ENCODE measurements at places on chromosomes 4 and X. TPM values are rescaled to one million over a fixed set of nuclear protein-coding genes. Genes with fewer than 3 reads are reported as not detected.
A peak's percentile ranks its signal among the peaks of the same experiment; 100 is the strongest.

The DGAT2L6 gene
- total RNA-seq, result not detected

DNA sequence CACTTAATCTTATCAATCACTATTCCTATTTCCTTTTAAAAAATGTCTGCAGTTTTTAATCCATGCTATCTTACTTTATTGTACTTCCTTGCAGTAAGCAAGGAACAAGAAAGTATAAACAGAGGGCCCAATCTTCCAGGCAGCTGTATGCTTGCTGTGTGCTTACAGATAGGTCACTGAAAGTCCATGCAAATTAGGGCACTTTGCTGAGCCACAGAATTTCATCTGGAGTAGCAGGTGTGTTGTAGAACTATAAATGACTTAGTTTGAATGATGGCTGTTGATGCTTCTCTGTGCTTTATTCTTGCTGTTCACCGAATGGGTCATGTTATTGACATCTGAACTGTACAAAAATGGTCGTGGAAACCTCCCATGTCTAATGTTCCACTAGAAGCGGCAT is 154.6 kb downstream of the ATOH1 start:
- no peak overlapping the region for H3K4me3 ChIP-seq
- H3K27ac ChIP-seq, result no peak overlapping the region
- no peaks in the 10 kb centered on the region for H3K36me3 ChIP-seq
- H3K27me3 ChIP-seq, result no peaks in the 10 kb centered on the region
- no peak for DNase-seq

- H3K4me3 ChIP-seq, result peak overlapping the region; percentile 41
- DNase-seq, result peak; percentile 36
- H3K27me3 ChIP-seq, result no peaks in the 10 kb centered on the region
- H3K4me1 ChIP-seq, result peaks cover 70% of the 10 kb centered on the region
- no peaks in the 10 kb centered on the region for H3K36me3 ChIP-seq
- peak overlapping the region; percentile 81 for H3K27ac ChIP-seq
Measured at GRCh38 chr4:2797545-2798305, 4.8 kb downstream of the SH3BP2 start.

- H3K36me3 ChIP-seq, result no peaks in the 10 kb centered on the region
- no peak overlapping the region for H3K27ac ChIP-seq
- no peaks in the 10 kb centered on the region for H3K4me1 ChIP-seq
- no peak for DNase-seq
Measured at GRCh38 chrX:33434256-33435092, 223.1 kb upstream of the DMD start.

DNA sequence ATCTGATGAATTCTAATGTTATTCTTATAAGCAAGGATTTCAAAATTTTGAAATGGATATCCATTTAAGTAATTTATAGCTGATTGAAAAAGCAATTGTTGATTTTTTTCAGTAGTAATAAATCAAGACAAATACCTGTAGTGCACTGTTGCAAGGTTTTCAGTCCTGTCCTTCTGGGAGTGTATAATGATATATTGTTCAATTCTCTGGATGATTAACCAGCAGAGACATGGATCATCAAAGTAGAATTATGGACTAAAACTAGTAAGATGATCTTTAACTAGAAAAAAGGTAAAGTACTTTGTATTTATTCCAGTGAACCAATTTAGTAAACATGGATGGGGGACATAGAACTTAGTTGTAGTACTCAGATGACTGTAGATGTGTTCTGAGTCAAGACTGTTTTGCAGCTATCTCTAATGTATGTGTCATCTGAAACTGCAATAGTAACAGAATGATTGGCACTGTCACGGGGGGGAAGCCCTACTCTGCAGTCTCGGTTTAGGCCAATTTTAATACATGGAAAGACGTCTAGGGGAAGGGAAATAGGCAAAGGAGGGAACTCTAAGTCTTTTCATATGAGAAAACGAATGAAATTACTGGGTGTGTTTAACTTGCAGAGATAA is 121.9 kb downstream of the GLRA3 start:
- H3K36me3 ChIP-seq, result no peaks in the 10 kb centered on the region
- H3K27me3 ChIP-seq, result peaks cover 3% of the 10 kb centered on the region
- no peaks in the 10 kb centered on the region for H3K4me1 ChIP-seq

GRCh38 chr4:183158062-183158461 is 59.0 kb downstream of the WWC2 start:
- no peaks in the 10 kb centered on the region for H3K27me3 ChIP-seq
- H3K36me3 ChIP-seq, result no peaks in the 10 kb centered on the region
- no peak overlapping the region for H3K4me3 ChIP-seq
- H3K4me1 ChIP-seq, result no peaks in the 10 kb centered on the region
- H3K27ac ChIP-seq, result no peak overlapping the region
- DNase-seq, result no peak

- DNase-seq, result no peak
- H3K27me3 ChIP-seq, result no peaks in the 10 kb centered on the region
- no peak overlapping the region for H3K27ac ChIP-seq
- no peak overlapping the region for H3K4me3 ChIP-seq
- H3K36me3 ChIP-seq, result no peaks in the 10 kb centered on the region
Measured at GRCh38 chrX:27008486-27008885, 454.7 kb downstream of the PPP4R3C start.

- DNase-seq, result no peak
- H3K27ac ChIP-seq, result no peak overlapping the region
- no peaks in the 10 kb centered on the region for H3K36me3 ChIP-seq
- H3K27me3 ChIP-seq, result no peaks in the 10 kb centered on the region
- no peak overlapping the region for H3K4me3 ChIP-seq
Measured at GRCh38 chr4:22502895-22503814, 12.7 kb downstream of the ADGRA3 start.
